Neural crest cell (in vitro differentiated cells): ENCODE measurements at places on chromosomes 1 and 21.

DNA sequence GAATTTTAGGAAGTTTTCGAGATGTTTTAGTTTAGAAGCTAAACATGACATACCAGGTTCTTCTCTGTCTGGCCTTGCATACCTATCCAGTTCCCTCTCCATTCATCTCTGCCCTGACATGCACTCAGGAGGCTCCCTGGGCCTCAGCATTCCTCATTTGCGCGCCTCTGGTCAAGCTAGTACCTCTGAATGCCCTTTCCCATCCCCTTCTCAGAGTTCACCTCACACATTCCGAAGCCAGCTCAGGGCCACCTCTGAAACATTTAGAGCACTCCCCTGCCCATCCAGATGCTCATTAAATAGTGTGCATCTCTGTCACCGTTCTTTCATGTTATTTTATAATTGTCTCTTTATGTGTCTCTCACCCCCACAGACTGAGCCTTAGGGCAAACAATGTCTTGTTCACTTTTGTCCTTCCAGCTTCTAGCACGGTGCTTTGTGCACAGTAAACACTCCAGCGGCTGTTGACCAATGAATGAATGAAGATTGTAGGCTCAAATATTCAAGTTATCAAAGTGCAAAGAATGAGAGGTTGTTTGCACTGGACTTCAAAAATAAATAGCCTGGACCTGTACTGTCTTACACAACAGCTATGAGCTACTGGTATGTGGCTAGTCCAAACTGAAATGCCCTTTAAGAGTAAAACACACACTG, 1.2 kb upstream of the DHCR24 start:
- DNase-seq: no peak

GRCh38 chr1:234893359-234893724, 235.3 kb downstream of the TOMM20 start:
- DNase-seq: no peak

DNA sequence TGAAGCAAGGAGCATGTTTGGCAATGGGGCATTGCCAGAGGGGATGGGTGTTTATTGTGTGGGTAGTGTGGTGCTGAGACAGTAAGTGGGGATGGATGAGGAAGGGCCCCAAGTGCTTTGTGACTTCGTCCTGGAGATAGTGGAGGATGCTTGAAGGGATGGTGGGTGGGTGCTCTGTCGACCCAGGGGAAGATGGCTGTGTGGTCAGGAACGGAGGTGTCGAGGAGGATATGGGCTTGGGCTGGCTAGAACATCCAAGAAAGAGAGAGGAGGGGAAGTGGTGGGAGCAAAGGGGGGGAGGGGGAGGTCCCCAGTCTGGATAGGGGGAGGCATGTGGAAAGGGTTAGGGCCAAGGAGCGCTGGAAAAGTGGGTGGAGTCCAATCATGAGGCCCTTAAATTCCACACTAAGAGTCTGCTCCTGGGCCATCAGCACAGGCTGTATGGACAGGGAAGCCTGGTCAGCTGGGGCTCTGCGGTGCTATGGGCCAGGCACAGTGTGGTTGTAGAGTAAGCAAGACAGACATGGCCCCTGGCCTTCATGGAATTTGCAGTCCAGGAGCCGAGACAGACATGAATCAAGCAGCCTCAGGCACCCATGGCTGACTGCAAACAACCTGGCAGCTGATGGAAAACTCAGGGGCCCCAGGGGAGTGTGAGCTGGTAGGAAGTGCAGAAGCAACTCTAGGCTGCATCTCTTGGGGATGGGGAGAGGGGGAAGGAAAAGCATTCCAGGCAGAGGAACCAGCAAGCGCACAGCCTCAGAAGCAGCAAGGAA, 36.3 kb downstream of the EDN2 start:
- DNase-seq: no peak

- no peak for DNase-seq
These were observed 5.4 kb downstream of the TCEA3 start for GRCh38 chr1:23419180-23419579.

- no peak for DNase-seq
These were observed 382.9 kb downstream of the NTNG1 start for GRCh38 chr1:107523736-107524135.

- DNase-seq: no peak
These were observed 25.8 kb upstream of the PIGC start for GRCh38 chr1:172469717-172470116.

GRCh38 chr1:54243022-54243421, 43.1 kb downstream of the MRPL37 start:
- no peak for DNase-seq
